ENCODE measurements at places on chromosomes 12 and 14.

DNA sequence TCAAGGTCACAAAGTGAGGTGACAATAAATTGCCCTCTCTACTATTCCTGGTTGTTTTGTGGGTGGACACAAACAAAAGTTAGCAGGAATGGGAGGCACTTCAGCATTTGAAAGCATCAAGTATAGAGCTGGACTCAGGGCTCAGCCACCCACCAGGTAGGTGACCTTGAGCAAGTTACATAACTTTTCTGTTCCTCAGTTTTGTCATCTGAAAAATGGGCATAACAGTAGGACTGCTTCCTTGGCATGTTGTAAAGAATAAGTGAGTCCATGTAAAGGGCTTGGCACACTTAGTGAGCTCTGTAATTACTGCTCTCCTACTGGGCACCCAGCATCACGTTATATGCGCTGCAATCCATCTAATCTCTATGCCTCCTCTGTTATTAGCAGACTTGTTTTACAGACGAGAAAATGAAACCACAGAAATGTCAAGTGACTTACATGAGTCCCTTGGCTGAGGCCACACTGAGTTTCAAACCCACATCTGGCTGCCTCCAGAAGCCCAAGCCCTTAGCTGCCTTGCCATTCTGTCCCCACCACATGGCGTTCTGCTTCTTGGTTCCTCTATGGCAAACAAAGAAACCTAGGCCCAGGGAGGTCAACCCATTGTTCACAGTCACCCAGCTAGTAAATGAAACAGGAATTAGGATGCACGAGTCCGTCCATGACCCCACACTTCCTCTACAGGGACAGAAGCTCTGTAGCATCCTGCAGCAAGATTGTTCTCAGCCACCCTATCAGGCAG lies 63.2 kb upstream of the SLC24A4 start:
- no peak for DNase-seq

DNA sequence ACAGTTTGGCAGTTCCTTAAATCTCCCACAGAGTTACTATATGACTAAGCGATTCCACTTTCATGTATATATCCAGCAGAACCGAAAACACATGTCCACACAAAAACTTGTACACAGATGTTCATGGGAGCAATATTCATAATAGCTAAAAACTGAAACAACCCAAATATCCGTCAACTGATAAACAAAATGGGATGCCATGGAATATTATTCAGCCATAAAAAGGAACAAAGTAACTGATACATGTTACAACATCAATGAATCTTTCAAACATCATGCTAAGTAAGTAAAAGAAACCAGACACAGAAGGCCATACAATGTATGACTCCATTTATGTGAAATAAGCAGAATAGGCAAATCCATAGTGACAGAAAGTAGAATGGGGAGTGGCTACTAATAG lies 80.2 kb upstream of the GPHB5 start:
- no peak for DNase-seq

DNA sequence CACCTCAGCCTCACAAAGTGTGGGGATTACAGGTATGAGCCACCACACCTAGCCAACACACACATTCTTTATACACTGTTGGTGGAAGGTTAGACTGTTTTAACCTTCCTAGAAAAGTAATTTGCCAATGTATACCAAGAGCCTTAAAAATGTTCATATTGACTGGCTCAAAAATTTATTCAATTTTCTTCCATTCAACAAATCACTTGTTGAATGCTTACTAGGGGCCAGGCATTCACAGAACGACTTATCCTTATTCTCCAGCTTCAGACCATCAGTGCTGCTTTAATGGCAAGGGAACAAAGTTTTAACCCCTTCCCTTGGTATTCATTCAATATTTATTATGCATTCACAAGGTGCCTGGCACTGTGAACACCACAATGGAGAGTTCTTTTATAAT lies 3.0 kb downstream of the NR2C1 start:
- DNase-seq: no peak

GRCh38 chr12:120012067-120012621 lies 23.1 kb downstream of the BICDL1 start:
- DNase-seq: no peak

DNA sequence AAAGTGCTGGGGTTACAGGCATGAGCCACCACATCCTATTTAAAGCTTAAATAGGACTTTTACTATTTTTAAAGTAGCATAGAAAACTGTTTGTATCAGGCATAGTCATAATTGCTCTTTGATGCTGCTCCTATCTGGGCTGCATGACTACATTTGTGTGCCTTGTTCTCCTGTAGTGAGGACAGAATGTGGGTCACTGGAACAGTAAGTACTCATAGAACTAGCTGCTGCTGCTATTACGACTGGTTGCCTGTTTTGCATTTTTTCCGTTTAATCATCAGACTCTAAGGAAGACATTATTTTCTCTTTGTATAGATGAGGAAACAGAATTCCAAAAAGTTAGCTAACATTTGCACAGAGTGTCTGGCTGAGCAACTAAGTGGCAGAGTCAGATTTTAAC lies 42.8 kb downstream of the ZC3H14 start:
- no peak for DNase-seq

DNA sequence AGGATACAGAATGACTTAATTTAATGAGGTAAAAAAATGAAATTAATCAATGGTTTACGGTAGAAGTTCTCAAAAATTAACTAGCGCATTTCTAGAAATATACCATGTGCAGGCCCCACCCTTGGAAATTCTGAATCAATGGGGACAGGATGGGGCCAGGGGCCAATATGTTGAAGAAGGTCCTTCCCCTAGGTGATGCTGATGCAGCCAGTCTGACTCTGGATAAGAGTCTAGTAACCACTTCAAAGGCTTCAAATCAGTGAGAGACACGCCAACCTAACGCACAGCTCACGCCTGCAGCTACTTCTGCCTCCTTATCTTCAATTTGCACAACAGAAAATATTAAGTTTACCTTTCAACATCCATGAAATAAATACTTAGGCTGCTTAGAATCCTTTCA lies 14.9 kb downstream of the GIT2 start:
- no peak for DNase-seq

GRCh38 chr14:93716002-93716745 lies 72.1 kb downstream of the PRIMA1 start:
- DNase-seq: no peak

- DNase-seq: no peak
Observed at GRCh38 chr12:67928621-67929383, 60.4 kb upstream of the IFNG-AS1 start.

DNA sequence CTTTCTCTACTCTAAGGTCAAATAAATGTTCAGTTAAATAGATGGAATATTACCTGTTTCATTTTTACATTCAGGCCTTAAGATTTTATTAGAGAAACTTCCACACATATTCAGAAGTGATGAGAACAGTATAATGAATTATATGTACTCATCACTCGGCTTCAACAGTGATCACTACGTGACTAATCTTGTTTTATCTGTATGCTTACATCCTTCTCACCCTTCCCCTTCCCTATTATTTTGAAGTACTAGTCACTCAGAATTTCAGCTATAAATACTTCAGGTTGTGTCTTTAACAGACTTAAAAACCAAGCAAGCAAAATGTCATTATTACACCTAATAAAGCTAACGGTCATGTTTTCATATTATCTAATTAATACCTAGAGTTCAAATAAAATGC lies 34.9 kb downstream of the ETV6 start:
- DNase-seq: no peak

DNA sequence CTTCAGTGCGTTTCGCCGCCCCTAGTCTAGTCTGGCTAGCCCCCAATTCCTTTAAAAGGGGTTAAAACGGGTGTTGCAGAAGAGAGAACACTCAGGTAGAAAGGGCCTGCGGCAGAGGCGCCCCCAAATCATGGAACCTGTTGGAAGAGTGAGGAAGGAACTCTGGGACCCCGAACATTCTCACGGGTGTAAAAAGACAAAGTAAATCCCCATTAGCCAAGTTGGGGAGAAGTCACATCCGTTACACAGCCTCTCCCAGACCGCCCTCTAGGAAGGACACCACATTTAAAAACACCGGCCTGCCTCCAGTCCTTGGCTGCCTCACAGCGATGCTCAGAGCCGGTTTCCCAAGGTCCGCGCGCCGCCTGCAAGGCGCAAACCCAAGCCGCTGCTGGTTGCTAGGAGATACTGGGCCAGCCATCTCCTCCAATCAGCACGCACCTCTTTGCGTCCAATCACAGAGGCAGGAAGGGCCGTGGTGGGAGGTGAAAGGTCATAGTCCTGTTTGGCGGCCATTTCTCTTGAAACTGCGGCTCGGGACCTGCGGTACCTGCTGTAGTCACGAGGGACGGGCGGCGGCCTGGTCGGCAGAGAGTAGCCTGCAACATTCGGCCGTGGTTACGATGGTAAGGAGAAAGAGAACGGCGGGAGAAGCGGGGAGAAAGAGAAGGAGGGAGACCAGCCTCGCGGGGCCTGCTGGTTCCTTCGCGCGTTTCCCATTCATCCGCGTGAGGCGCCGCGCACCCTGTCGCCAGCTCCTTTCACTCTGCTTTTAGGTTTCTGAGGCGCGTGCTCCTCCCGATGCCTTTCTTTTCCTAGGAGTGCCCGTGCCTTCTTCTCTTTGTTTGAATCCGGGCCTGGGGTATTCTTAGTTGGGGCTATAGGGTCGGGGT lies at the start of gene SNRPF:
Gene SNRPF (plus strand): TSS at position 502 of the 893 bp plus-strand sequence. CDS start 122 bp downstream, at position 624.
- DNase-seq: peak; percentile 94

DNA sequence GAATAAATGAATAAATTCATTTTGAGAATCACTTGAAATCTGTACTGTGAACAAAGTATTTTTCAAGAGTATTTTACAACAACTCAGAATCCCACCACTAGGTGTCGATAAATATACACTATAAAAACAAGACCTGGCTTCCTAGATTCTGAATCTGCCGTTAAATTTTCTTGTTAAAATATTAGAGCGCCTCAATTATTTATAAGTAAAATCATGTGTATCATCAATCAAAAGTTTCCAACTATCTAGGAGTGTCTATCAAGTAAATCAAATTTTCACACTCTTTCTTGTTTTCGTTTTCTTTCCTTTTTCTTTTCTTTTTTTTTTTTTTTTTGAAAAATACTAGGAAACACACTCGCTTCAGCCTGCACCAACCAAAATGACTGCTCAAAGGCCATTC lies 179.2 kb upstream of the DCN start:
- DNase-seq: no peak

GRCh38 chr12:13205809-13206559 lies 9.5 kb downstream of the EMP1 start:
- no peak for DNase-seq
